Islet precursor cell (in vitro differentiated cells): ENCODE measurements at places on chromosomes 5 and 9.

DNA sequence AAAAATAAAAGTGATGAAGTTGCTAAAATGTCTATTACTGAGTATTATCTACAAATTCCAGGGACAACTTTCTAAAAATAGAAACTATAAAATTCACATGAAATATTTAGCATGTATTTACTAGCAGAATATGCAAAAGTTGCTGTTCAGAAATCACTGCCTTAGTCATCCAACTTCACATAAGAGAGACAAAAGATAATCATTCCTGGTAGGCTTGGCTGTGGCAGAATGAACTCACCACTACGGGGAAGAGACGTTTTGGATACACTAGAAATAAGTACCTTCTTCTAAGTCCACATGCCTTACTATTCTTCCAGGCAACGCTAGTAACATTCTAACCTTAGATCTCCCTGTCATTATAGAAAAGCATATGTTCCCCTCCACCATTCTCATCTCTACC, 272.2 kb downstream of the BNC2 start:
- DNase-seq = no peak

- no peak for DNase-seq
Measured at GRCh38 chr5:39478863-39479262, 54.1 kb upstream of the DAB2 start.

DNA sequence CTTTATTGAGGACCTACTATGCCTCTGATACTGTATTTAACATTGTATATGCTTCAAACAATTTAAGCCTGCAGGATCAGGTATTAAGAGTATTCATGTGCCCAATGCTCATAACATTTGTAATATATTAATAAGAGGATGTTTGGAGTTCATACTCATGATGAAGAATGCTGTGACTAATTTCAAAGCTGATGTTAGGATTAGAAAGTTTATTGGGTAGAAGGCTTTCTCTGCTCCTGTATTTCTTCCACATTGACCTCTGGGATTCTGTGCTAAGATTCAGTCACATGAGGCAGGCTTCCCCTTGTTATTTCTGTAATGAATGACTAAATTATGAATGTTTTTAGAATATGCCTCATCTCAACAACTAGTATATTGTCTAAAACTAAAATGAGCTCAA, 456.4 kb downstream of the NFIB start:
- no peak for DNase-seq

DNA sequence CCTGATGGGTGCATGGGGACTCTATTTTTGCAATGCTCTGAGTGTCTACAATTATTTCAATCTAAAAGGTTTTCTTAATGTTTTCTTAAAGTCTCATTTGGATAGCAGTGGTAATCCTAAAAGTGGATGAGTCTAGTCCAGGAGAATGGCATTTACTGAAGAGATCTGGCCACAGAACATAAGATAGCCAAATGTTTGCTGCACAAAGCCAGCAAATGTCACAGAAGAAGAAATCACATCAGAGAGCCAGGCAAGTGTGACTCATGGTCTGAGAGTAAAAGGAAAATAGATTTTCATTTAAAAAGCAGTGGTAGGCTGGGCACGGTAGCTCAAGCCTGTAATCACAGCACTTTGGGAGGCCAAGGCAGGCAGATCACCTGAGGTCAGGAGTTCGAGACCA, 352.7 kb upstream of the GRAMD2B start:
- no peak for DNase-seq

DNA sequence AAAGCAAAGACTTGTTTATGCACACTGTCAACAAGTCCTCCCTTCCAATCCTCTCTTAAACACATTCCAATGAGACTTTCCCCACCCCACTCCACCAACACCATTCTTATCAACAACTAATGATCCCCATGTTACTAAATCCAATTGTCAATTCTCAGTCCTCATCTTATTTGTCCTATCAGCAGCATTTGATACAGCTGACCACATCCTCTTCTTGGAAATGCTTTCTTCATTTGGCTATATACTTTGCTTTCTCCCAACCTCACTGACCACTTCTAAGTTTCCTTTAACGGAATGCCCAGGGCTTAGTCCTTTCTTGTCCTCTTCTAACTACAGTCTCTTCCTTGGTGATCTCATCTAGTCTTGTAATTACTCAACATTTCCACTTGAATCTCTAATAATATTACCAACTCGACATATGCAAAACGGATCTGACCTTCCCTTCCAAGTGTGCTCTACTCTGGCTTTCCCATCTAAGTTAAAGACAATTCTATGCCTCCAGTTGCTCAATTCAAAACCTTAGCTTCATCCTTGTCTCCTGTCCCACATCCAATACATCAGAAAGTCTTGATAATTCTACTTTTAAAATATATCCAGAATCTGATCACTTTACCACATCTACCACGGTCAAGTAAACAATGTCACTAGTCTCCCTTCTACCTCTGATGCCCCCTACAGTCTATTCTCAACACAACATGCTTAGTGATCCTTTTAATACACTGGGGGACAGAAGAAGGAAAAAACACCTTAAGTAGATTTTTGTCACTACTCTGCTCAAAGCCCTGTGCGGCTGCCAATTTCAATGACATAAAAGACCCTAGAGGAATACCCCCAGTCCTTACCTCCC, 25.5 kb downstream of the AGTPBP1 start:
- no peak for DNase-seq
